NCI-H2081 treated with DMSO at 0.1 percent for 48 hours (cell line): ENCODE measurements at places on chromosomes 2 and 18.

GRCh38 chr2:169301596-169302335 is 60.6 kb downstream of the LRP2 start:
- DNase-seq: no peak

GRCh38 chr2:142153601-142154000 is 22.8 kb upstream of the LRP1B start:
- no peak for DNase-seq

- no peak for DNase-seq
Observed at GRCh38 chr18:67417864-67418523, 98.5 kb downstream of the DSEL start.

DNA sequence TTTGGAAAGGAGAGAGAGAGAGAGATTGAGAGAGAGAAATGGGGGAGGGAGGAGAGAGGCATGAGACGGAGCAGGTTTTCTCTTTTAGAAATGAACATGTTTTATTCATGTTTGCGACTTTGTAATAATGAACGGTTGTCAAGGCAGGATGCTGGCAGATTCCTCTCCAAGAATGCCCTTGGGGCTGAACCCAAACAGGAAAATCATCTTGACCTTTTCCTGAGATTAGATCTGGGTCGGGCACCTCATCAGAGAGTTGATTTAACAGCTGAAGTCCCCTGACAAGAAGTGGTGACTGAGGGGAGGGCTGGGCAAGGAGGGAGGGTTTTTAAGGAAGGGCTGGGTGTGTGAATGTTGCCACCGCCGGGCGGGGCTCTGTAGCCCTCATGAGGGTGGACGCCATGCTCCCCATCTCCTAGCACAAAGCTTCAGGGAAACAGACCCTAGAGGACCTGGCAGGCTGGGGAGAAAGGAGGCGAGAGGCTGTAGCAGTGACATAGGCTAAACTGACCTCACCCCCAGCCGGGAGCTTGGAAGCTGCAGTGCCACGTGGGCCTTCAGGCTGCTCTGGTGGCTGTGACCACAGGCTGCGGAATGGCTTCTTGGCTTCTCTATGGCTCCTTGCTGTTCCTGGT is 60.0 kb downstream of the LIPG start:
- DNase-seq: no peak

- no peak for DNase-seq
Observed at GRCh38 chr2:172693037-172693436, 42.6 kb upstream of the RAPGEF4 start.

DNA sequence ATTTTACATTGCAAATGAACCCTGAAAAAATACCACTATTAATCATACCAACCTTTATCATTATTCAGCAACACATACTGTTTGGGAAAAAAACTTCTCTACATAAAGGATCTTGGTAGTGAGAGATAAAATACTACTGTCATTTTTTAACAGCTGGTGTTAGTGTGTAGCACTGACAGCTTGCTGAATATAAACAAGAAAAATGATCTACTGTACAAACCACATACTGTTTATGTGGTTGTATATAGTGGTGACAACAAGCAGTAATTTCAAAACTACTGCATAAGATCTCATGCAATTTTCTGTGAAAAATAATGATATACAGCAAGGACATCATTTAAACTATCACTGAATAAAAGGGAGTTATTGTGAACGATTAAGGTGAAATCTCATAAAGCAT is 601.2 kb downstream of the LRP1B start:
- no peak for DNase-seq

- DNase-seq: no peak
Observed at GRCh38 chr18:12838178-12838634, 45.8 kb downstream of the PTPN2 start.

- DNase-seq: no peak
Observed at GRCh38 chr2:221203125-221203524, 369.0 kb downstream of the EPHA4 start.

- no peak for DNase-seq
Observed at GRCh38 chr2:54013996-54014395, 43.2 kb upstream of the PSME4 start.

GRCh38 chr2:167616997-167617396 is 630.4 kb downstream of the STK39 start:
- no peak for DNase-seq

- DNase-seq: no peak
Observed at GRCh38 chr2:155645791-155646190, 686.7 kb downstream of the NR4A2 start.

DNA sequence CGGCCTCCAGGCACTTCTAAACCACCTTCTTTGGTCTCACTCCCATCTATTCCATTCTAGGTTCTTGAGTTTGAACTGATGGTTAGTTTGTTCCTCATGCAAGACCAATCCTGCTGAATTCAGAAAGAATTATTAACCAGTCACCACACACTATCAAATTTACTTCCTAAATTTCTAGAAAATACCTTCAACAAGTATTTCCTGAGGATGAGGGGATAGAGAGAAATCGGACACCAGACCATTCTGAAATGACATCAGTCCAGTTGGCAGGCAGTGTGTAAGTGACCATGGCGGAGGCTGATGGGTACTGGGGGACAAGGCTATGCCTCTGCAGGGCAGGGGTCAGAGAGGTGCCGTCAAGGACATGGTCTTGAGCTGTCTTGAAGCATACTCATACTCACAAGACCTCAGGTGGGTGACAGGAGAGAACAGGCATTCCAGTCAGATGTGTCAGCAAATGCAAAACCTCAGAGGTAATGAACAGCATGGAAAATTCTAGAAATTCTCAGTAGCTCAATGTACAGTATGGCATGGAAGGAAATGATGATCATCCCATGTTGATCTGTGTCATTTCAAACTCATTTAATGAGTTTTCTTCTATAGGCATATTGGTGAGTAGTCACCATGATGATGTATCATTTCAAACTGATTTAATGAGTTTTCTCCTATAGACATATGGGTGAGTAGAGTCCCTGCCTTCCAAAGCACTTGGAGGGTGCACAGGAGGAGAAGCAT is 119.6 kb downstream of the DDX1 start:
- no peak for DNase-seq

DNA sequence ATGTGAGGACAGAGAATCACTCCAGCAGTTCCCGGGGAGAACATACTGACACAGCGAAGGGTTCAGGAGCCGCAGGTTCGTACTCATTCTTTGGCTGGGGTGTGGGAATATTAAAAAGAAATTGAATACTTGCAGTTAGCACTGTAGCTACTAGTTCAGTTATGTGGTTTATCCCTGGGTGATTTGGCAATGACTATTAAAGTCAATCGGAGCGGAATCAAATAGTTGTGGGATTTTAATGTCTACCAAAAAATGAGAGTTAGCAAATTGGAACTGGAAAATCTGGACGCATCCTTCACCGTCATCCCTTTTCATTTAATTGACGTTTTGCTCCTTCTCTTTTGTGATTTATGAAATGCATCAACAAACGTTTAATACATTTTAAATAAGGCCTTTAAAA is 50.8 kb downstream of the GBX2 start:
- DNase-seq: no peak

DNA sequence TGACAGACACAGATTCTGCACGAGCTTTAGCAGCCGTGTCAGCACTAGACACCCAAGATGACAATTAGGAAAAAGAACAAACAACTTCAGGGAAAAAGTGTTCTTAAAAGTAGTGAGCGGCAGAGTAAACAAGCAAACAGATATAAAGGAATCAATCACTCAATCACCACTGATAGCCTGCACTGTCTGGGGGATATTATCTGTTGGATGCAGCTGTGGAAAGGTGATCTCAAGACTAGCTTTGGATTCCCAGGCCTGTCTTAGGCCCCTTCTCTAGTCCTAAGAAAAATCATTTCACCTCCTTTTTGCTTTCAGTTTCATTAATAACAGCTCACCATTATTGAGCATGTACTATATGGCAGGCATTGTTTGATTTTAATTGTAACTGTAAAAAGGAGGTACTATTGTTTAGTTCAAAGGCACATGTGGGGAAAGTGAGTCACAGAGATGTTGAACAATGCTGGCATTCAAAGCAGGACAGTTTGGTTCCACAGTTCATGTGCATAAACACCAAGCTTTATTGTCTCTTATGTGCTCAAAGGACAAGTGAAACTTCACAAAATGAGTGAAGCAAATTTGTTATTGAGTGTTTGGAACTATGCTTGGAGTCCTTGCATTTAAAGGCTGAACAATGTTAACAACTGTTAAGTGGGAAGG is 147.3 kb upstream of the TCF4 start:
- DNase-seq: no peak

- no peak for DNase-seq
Observed at GRCh38 chr2:40218679-40219078, 233.2 kb downstream of the SLC8A1 start.

GRCh38 chr2:227876300-227876801 is 4.9 kb downstream of the DAW1 start:
- no peak for DNase-seq

- DNase-seq: no peak
Observed at GRCh38 chr2:135202751-135203150, 150.7 kb downstream of the RAB3GAP1 start.

- DNase-seq: no peak
Observed at GRCh38 chr2:1360557-1361250, 52.6 kb upstream of the TPO start.

DNA sequence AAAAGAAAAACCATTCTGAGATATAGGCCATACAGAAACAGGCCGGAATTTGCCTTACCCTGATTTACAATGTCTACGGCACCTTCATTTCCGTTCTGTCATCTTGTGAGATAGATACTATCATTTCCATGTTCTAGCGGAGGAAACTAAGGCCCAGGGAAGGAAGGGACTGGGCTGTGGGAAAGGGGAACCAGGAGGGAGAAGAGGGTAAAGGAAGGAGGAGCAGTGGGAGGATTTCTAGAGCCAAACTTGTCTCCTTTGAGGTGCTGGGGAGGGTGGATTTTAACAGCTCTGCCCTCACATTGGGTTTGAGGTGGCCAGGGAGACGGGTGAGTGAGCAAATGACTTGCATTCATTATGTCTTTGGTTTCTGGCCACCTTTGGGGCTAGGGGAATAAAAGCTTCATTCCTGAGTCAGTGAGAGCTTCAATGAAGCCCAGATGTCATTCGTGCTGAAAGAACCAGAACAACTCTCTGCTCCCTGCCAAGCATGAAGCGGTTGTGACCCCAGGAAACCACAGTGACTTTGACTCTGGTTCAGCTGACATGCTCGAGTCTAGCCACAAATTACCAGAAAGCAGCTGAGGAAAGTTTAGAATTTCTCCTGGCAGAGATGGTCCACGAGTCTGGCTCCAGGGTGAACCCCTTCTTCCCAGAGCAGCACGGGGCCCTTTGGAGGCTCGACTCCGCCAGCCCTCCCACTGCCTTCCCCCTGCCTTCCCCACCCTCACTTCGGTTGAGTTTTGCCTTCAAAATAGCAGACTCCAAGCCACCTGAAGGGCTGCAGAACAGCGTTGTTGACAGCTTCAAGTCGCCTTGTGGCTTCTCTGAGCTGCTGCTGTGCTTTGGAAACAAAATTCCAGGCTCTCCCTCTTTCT is 3.8 kb downstream of the ACTG2 start:
- no peak for DNase-seq

GRCh38 chr2:156325688-156326525 is 6.6 kb downstream of the NR4A2 start:
- no peak for DNase-seq

GRCh38 chr2:71070294-71071093 is 2.0 kb downstream of the NAGK start:
- no peak for DNase-seq

DNA sequence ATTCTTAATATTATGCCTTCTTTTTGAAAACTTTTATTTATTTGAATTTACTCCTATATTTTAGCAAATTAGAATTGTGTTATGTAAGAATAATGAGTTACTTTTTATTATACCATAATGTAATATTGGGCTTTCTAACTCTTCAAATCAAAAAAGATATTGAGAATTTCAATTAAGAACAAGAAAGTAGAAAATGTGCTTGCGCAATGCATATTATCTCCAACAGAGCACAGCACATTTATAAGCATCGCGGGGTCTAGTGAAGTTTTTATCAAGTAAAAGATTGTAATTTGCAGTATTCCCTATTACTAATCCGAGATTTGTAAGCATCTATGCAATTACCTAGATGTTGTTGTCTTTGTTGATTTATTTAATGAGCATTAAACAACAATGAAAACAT is 829.1 kb upstream of the CNTNAP5 start:
- DNase-seq: no peak

DNA sequence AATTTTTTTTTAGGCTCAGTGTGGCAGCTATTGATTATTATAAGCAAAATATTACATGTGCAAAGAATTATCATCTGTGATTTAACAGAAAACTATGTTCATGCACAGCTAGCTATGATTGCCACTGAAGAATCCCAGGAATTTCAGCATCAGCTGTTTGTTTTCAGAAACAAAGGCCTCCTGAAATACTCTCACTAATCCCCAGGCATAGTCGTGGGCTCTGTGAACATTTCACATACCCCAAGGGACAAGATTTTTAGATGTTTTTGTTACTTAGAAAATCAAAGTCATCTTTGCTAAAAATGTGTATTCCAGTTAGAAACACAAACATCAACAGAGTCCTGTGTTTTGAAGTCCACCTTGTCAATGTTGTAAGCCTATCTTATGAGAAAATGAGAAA is 156.1 kb downstream of the MYO1B start:
- no peak for DNase-seq

DNA sequence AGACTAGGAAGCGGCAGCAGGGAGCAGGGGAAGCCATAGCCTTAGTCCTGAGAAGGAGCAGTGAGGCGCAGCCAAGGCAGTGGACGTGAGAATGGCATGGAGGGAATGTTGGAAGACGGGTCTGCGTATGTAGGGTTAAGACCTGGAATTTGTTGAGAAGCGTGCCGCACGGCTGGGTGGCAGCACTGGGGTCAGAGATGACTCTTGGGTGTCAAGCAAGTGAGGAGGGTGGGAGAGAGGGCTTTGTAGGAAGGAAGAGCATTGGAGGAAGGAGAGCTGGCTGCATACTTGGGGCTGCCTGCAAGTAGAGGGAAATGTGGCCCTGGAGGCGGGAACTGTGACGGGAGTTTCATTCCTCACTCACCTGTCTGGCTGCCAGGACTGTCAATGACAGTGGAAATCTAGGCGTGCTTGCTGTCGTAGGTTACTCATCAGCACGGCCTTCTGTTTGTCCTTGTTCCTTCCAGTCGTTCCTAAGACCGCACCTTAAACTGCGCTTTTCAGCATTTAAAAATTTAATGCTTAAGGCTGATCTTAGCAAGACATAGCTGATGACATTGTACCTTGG is 108.0 kb downstream of the ITGB1BP1 start:
- no peak for DNase-seq

- DNase-seq: no peak
Observed at GRCh38 chr2:41735476-41735875, 312.3 kb upstream of the PKDCC start.

- no peak for DNase-seq
Observed at GRCh38 chr2:43109261-43109743, 117.1 kb downstream of the ZFP36L2 start.

- no peak for DNase-seq
Observed at GRCh38 chr18:54240629-54241107, 16.2 kb upstream of the MBD2 start.

DNA sequence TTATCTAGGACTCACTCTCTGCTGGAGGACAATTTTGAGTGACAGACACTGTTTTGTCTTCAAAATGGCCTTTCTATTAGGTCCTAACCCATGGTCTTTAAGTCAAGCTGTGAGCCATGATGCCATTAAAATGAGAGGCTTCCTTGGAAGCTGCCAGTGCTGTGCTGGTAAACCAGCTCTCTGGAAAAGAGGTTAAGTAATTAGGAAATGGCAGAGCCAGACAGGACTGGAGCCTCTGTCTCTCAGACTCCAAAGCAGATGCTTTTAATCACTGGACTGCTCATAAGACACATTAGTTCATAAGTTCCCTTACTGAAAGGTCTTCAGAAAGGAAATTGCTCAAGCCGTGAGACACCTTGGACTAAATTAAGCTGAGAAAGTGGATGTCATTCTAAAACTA is 25.8 kb upstream of the LHCGR start:
- DNase-seq: no peak
